ENCODE measurements at places on chromosomes 3 and 15. TPM values are rescaled to one million over a fixed set of nuclear protein-coding genes. Genes with fewer than 3 reads are reported as not detected.

Gene PPP1R14D
- total RNA-seq, result not detected

Gene P2RY12
- 56.5 TPM for total RNA-seq

Gene IL17RD
- 27.7 TPM for total RNA-seq

Gene TIPARP
- 31.1 TPM for total RNA-seq

Gene ERICH6
- 0.46 TPM for total RNA-seq

Gene GLDN
- total RNA-seq, result 5.3 TPM

Gene NRG4
- 1.8 TPM for total RNA-seq

Gene NR1D2
- 51.9 TPM for total RNA-seq

Gene GOLGA8J
- total RNA-seq, result 0.23 TPM

Gene CYP8B1
- total RNA-seq, result not detected

Gene MUC13
- total RNA-seq, result not detected

Gene PYGO1
- total RNA-seq, result 53.1 TPM

Gene DNASE1L3
- not detected for total RNA-seq

Gene CHRM5
- 10.6 TPM for total RNA-seq

Gene GREM1
- total RNA-seq, result under 0.01 TPM

Gene BTLA
- 0.23 TPM for total RNA-seq

Gene DENND4A
- 57.9 TPM for total RNA-seq

Gene TPRG1
- 4.4 TPM for total RNA-seq

Gene SHQ1
- total RNA-seq, result 22.6 TPM

Gene ADAMTS9
- 8.5 TPM for total RNA-seq

Gene EBLN2
- total RNA-seq, result 5.3 TPM

Gene FILIP1L
- total RNA-seq, result 3.5 TPM

Gene ZPLD1
- 0.46 TPM for total RNA-seq

Gene ITIH1
- total RNA-seq, result not detected

Gene CD96
- total RNA-seq, result not detected

Gene ATP8B4
- total RNA-seq, result 11.1 TPM

Gene RTP4
- 0.23 TPM for total RNA-seq

Gene NFKBIZ
- 4.6 TPM for total RNA-seq

Gene ZKSCAN7
- 18.2 TPM for total RNA-seq

Gene KCNMB3
- total RNA-seq, result 3.2 TPM

Gene SLC7A14
- total RNA-seq, result 32.1 TPM

Gene CFAP100
- 6.5 TPM for total RNA-seq

Gene RPSA
- total RNA-seq, result 1,160 TPM

Gene LRRN1
- 61.1 TPM for total RNA-seq

Gene CCR2
- total RNA-seq, result 0.23 TPM

Gene PROS1
- total RNA-seq, result 17.8 TPM

Gene ARGFX
- total RNA-seq, result not detected

Gene SLC28A2
- not detected for total RNA-seq

Gene TYRO3
- 32.3 TPM for total RNA-seq

Gene GPR87
- not detected for total RNA-seq

Gene TRPM1
- total RNA-seq, result not detected

Gene NPAP1
- 0.69 TPM for total RNA-seq

Gene TMEM212
- not detected for total RNA-seq

Gene ANKRD34C
- total RNA-seq, result 0.92 TPM

Gene P2RY13
- 3.5 TPM for total RNA-seq

Gene CX3CR1
- total RNA-seq, result 28.8 TPM

Gene CFAP92
- total RNA-seq, result 6.5 TPM

Gene PAQR5
- total RNA-seq, result 2.3 TPM

Gene GOLGA8G
- not detected for total RNA-seq

Gene TNNC1
- not detected for total RNA-seq

Gene SPINT1
- 6.9 TPM for total RNA-seq

Gene SERINC4
- 0.23 TPM for total RNA-seq

Gene SNX22
- 12.5 TPM for total RNA-seq

Gene ZMYND10
- total RNA-seq, result 23.8 TPM

Gene GPR149
- 22.1 TPM for total RNA-seq

Data from diencephalon (tissue), 1 donor.